ENCODE measurements at places on chromosomes 6 and 20. TPM values are rescaled to one million over a fixed set of nuclear protein-coding genes. Genes with fewer than 3 reads are reported as not detected.

DNA sequence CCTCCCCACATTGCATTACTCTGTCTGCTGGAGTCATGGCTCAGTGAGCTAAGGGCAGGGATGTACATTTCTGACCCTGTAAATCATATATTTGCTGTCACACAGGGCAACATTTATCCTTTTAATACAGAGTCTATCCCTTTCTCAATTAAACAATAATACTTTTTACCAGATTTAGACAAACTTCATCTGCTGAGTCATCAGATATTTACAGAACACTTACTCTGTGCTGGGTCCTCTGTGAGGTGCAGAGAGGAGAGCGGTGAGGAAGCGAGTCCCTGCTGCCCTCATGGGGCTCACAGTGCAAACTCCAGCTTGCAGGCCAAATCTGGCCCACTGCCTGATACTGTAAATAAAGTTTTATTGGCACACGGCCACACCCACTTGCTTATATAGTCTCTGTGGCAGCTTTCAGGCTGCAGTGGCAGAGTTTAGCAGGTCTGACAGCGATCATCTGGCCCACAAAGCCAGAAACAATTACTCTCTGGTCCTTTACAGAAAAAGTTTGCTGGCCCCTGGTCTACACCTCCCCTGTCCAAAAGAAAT, 144.5 kb downstream of the CDH26 start:
- no peak for DNase-seq

DNA sequence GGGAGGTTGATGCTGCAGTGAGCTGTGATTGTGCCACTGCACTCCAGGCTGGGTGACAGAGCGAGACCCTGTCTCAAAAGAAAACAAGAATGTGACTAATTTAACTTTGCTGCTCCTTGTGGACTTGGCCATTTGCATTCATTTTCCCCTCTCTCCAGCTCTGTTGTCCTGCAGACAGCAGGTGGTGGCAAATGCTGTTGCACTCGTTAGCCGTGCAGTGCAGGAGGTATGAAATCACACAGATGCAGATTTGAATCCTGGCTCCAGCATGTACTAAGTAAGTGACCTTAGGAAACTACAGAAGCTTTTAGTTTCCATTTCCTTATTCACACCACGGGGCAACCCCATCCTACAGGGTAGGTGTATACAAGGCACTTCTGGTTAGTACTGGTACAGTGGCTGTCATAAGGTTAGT, 9.6 kb upstream of the BEND3 start:
- DNase-seq: no peak

GRCh38 chr6:167572841-167573271, 248.0 kb downstream of the TTLL2 start:
- DNase-seq: no peak

DNA sequence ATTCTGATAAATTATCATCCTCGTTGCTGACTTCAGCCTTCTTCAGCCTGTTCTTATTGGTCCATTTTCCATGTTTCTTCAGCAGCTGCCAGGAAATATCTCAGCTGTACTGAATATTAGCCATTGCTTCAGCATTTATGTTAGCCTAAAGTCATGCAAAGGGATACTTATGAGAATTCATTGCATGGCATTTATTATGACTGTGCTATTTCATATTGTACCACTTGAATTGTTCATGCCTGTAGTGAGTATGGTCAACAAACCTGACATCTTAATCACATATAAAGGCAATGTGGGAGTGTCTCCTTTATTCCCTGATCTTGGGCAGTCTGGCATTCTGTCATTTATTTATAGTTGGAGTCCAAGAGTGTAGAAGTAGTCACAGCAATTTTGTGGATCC, 193.4 kb upstream of the SLC35B3 start:
- DNase-seq: no peak

DNA sequence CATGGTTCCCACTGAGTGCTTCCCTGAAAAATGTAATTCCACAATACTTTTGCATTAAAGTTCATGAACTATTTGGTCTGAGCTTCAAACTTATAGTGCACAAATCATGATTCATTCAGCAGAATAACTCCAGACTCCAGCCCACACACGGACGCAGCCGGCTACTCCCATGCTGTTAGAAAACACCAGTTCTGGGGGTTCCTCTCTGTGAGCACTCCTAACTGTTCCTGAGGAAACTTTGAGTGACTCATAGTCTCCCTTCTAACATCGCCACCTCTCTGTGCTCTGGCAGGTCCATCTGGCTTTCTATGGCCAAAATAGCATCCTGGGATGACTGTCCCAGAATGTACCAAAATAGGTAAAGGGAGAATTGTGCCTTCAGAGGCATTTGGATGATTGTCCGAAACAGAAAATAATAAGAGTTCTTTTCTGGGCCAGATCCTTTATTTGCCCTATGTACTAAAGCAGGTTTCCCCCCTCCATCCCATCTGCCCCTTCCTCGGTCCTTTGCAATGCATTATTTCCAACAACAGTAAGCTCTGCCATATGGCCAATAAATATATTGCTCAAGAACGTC, 32.3 kb upstream of the LY86 start:
- DNase-seq: no peak

DNA sequence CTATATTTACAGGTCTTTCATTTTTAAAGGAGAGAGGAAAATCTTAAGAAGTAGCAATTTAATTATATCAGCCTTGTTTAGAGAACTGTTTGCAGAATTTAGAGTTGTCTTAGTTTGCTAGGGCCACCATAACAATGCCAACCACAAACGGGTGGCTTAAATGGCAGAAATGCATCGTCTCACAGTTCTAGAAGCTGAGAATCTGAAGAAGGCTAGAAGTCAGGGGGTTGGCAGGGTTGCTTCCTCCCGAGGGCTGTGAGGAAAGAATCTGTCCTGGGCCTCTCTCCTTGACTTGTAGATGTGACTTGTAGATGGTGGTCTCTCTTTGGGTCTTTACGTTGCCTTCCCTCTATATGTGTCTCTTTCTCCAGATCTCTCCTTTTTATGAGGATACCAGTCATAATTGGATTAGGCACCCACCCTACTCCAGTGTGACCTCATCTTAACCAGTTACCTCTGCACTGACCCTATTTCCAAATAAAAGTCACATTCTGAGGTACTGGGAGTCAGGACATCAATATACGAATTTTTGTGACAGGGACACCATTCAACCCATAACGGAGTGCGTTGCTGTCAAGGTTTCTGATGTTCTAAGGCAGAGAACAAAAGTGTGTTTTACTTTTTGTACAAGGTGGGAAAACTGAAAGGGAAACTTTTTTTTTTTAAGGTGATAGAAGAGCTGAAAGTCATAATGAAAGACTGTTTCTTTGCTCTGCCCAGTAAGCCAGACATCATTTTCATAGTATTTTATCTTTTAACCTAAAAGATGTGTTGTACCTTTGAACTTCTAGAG, 84.4 kb downstream of the SAMD3 start:
- DNase-seq: no peak

GRCh38 chr6:36323062-36323461, 13.6 kb downstream of the BNIP5 start:
- no peak for DNase-seq

- DNase-seq: no peak
Measured at GRCh38 chr6:15894973-15895725, 232.3 kb upstream of the DTNBP1 start.

GRCh38 chr6:10745116-10745515, 2.5 kb upstream of the TMEM14B start:
- DNase-seq: no peak

- peak; percentile 78 for DNase-seq
Measured at GRCh38 chr6:5851261-5851757, 155.4 kb downstream of the NRN1 start.

DNA sequence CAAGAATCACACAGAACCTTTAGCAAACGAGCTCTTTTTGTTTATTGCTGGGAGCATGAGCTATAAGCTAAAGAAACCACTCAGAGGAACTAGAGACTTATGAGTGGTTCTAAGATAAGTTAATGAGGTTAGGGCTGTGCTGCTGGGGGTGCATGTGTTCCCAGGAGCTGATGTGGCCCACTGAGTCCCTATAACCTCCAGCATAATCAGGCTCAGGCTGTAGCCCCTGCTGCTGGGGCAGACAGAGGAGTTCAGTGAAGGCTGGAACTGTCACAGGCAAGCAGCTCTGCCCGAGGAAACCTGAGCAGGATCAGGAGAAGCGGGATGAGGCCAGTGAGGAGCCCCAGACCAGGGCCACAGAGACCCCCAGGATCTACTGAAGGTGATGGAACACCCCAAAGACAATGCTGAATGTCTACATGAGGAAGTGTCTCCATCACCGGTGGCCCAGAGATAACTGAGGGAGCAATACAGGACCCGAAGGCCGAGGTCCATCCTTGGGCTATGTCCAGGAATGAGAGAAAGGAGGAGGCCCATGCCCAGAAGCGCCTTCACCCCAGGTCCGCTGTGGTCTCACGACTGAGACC, 17.3 kb downstream of the TUBB2B start:
- DNase-seq: no peak

DNA sequence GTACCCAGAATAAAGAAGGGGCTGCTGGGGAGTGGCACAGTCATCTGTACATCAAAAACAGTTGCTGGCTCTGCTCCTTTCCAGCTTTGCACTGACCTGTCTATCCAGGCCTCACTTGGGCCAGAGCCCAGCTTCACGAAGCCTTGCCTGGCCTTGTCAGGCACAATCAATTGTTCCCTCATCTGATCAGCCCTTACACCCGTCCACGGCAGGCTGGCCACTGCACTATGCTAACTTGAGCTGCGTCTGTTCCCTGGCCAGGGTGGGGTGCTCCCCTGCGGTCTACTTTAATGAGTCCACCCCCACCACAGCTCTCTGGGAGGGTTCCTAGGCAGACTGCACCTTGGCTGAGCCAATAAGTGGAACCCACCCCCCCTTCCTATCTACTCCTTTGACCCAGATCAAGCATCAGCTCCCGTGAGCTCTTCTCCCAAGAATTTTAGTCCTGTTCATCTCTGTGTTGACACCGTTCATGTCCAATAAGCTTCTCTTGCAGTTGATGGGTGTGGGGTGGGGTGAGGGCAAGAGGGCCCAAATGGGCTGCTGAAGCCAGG, 74.3 kb upstream of the MLN start:
- no peak for DNase-seq

DNA sequence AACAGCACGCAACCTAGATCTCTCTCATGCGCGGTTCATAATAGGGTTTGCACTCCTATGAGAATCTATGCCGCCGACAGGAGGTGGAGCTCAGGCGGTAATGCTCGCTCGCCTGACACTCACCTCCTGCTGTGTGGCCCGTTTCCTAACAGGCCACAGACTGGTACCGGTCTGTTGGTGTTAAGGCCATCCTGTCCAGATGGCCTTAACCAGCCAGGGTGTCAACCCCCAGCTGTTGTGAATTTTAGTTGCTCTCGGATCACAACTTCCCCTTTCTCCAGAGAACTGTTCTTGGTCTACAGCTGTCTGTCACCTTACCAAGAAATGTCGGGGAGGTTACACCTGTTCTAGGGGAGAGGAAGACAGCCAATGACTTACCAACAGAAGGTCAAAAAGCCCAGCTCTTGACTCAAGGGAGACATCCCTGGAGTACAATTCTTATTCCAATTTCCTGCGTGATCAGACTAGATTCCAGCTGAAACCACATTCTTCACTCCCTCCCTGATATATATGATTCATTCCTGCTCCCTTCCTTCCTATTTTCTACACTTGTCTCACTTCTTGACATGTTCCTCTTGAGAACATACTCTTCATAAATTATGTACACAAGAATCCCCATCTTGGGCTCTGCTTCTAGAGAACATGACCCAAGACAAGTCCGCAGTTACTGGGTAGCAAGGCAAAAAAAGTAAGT, 23.1 kb upstream of the DNAAF9 start:
- DNase-seq: no peak

DNA sequence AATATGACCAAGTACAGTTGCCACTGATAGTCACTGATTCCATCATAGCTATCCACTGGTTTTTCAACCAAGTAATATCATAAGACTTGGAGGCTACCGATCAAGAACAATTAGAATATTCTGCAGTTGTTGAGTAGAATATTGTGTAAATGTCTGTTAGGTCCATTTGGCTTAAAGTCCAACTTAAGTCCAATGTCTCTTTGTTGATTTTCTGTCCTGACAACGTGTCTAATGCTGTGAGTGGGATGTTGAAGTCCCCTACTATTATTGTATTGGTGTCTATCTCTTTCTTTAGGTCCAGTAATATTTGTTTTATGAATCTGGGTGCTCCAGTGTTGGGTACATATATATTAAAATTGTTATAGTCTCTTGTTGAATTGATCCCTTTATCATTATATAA, 13.9 kb downstream of the ARFGEF3 start:
- no peak for DNase-seq

DNA sequence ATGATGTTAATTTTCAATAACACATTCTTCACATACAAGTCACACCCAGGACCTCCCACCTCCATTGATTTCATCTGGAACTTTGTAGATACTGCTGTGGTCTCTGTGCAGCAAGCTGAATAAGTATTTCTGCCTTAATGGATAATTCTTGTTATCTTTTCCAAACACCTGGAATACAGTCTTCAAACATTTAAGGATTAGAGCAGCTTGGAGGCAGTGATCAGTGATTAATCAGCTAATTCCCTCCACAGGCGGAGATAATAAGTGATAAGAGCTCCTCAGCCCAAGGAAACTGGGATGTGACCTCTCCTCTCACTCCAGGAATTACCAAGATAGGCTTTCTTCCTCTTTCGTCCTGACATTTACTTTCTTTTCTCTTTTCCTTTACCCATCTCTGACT, 110.7 kb downstream of the FIG4 start:
- DNase-seq: no peak

DNA sequence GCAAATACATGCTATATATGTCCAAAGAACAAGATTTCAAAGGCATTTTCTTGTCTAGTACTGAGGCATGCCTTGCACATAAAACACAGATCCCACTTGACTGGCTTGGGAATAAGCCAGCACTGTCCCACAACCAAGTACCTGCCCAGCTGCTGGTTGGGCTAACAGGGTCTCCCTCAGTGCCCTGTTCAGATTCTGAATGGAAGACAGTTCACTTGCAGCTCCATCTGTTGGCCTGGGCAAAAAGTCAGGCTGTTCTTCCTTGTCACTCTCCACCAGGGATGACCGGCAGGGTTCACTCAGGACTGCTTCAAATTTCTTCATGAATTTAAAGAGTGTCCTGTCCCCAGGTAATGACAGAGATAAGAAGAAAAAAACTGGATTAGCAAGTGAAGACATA, 44.4 kb upstream of the LYRM2 start:
- no peak for DNase-seq

The RHAG gene
- not detected for total RNA-seq

The IL17A gene
- total RNA-seq: not detected

The EFCAB8 gene
- total RNA-seq: 0.51 TPM

The SPDEF gene
- total RNA-seq: 0.50 TPM

The RIMS4 gene
- total RNA-seq: 1.6 TPM
